ENCODE measurements at places on chromosomes 7 and 10.

- no peak for DNase-seq
These were observed 62.3 kb upstream of the NKX6-2 start for GRCh38 chr10:132848291-132848701.

DNA sequence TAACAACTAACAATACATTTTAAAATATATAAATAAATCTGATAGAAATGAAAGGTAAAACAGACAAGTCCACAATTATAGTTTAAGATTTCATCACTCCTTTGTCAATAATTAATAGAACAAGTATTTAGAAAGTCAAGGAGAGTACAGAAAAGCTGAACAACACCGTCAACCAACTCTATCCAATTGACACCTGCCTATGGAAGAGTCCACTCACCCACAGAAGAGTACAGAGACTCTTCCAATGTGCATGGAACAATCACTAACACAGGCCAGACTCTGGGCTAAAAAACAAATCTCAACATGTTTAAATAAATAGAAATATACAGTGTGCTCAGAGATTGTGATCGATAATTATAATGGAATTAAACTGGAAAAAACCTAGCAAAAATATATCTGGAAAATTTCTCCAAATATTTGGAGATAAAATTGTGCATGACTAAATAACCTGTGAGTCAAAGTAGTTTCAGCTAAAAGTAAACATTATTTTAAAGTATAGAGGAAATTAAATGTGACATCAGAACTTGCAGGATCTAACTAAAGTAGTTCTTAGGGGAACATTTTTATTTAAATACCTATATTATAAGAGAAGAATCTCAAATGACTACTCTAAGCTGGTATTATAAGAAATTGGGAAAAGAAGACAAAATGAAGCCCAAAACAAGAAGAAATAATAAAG lies 109.9 kb upstream of the EGFR start:
- no peak for DNase-seq

DNA sequence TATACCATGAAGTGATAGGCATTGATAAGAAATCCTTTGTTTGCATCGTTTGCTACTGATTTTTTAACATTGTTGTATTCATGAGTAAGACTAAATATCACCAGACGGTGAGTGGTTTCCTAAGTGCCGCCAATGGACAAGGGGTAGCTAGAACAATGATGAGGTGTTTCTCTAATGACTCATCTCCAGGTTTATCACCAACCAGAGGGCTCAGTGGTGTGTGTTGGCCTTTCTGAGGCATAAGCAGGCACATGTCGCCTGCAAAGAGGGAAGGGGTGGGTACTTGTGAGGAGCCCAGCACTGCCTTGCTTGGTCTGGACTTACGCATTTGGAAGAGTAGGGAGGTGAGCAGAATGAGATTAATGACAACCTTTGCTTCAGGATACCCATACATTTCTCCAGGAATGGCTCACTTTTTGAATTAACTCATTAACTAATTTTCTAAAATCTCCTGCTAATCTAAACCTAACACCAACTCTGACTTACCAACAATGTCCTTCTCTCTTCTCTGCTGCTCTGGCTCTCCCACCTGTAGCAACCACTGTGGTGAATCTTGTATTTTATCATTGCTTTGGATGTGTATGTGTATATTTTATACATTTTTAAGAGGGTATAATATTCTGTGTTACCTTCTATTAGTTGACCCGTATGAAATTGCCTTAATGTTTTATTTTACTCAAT lies 722.6 kb downstream of the GRID1 start:
- no peak for DNase-seq

- DNase-seq = no peak
These were observed 175.8 kb upstream of the ANK3 start for GRCh38 chr10:60565492-60565891.

DNA sequence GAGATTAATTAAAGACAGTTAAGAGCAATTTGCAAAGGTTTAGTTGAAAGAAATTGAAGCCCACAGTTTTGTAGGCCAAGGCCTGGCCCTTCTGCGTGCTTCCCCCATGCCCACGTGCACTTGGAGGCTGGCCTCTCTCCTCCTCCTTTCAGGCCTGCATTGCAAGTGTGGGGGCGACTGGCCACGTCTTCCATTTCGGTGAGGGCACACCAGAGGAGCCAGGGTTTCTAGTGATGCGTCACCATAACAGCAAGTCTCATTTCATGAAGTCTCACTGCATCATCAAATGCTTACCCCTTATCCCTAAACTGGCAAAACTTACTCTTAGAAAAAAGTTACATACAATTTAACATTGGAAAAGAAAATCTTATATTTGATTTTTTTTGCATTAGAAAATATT lies 141.2 kb downstream of the NRF1 start:
- no peak for DNase-seq

- DNase-seq = no peak
These were observed 53.6 kb upstream of the PRR15 start for GRCh38 chr7:29510028-29510427.

GRCh38 chr7:140604760-140605159 lies 35.9 kb downstream of the DENND2A start:
- DNase-seq = no peak

- DNase-seq = no peak
These were observed 4.3 kb downstream of the IL15RA start for GRCh38 chr10:5973069-5973468.

DNA sequence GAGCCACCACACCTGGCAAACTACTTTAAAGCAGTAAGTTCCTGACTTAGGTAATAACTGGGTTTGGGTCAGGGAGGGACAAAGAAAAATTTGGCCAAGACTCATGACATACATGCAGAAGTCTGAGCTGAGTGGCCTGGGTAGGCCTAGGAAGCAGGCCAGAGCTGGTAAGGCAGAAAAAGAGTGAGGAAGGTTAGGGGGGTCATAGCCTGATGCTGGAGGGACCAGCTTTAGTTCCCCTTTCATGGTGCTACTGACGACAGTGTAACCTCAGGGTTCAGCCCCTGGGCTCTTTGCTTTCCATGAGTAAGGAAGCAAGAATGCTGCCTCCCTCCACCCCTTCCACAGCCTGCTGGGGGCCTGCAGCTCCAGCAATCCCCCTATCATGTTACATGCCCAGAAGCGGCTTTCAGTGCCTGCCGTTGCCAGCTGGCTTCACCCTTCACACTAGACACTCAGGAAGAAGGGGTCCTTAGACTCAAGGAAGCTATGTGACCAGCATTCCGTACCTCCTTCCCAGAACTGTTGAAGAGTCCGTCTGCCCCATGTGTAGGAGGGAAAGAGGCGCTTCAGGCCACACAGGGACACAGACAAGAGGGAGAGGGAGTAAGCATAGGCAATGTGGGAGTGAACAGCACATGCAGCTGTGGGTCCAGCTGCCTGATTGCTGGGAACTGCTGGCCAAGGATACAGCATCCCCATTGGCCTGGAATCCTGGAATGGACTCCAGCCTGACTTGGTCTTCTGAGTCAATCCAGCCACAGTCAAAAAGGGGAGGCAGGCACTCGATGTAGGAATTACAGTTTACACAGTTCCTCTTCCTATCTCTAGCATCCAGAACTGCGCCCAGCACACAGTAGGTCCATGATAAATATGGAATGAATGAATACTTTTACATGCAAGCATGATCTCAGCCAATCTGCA lies 4.1 kb upstream of the PLAU start:
- no peak for DNase-seq

GRCh38 chr7:108266491-108266890 lies 136.3 kb upstream of the LAMB4 start:
- DNase-seq = no peak
